Head of caudate nucleus (tissue), 42 donors: ENCODE measurements at places on chromosomes 3 and 15.

- no peak for DNase-seq
Measured at GRCh38 chr3:84082726-84083125, 876.1 kb upstream of the CADM2 start.

GRCh38 chr3:185215873-185216606 lies 37.8 kb downstream of the EHHADH start:
- no peak for DNase-seq

GRCh38 chr15:68309024-68309423 lies 31.5 kb downstream of the FEM1B start:
- no peak for DNase-seq

DNA sequence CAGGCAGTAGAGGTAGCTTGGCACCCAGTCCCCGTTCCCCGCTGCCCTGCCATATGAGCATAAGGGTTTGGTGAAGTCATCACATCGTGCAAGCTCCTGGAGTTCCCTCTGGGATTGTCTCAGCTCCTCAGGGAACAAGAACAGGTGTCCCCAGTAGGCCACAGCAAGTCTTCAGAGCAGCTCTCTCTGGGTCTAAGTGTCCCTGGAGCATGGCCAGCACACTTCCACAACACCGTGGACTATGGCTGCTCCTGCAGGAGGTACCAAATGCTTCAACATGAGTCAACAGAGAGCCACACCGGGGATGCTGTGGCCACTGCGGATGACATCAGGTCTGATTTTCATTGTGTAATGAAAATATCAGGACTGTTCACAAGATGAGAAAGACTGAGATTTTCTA lies 23.1 kb downstream of the ABHD6 start:
- no peak for DNase-seq

GRCh38 chr3:42923606-42924005 lies 17.7 kb downstream of the ZNF662 start:
- DNase-seq, result no peak

DNA sequence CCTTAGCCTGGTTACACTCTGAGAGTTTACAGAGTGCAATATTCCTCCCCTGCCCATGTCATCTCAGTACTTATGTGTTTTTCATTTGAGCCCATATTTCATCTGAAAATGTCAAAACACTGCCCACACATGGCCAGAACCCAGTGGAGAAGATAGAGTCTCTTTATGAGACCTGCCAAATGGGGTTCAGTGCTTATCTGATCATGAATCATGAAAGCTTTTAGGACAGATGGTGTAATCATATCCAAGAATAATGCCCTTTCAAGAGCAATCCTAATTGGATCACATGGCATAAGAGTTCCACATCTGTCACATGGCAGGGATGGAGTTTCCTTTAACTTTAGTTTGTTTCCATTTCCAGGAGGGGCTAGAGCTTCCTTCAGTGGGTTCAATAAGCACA lies 77.2 kb upstream of the AGBL1 start:
- DNase-seq, result no peak

DNA sequence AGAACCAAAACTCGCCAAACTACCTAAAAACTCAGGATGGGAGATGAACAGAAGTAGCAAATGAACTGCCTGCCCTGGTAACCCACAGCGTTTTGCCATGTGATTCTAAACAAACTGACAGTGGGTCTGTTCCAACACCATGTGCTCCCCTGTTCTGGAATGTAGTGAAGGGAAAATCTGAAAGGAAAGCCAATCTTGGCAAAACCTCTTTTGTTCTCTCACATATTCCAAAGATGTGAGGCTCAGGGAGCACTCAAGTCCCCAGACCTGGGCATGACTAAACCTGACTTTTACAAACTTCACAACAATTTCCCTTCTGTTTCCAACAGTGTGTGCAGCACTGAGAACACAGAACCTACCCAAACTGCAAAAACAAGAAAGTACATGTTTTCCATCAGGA lies 116.1 kb downstream of the IMPG2 start:
- no peak for DNase-seq

- DNase-seq, result no peak
Measured at GRCh38 chr15:67253549-67254237, 768 bp downstream of the AAGAB start.
